Hindlimb muscle (tissue), 1 donor: ENCODE measurements at places on chromosomes 4 and X.

DNA sequence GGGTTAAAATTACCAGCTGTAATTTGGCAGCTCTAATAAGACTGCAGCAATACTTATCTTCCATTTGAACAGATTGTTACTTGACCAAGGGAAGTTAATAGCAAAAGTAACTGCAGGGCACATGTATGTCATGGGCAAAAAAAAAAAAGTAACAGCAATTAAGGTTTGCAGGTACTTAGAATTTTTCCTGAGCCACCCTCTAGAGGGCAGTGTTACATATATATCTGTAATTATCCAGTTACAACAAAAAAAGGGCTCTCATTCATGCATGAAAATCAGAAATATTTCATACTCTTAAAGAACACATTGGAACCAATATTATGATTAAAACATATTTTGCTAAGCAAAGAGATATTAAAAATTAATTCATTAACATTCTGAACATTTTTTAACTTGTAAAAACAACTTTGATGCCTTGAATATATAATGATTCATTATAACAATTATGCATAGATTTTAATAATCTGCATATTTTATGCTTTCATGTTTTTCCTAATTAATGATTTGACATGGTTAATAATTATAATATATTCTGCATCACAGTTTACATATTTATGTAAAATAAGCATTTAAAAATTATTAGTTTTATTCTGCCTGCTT lies 25.1 kb downstream of the XIAP start:
- no peak for DNase-seq

GRCh38 chrX:81201671-81202455 lies at the start of the genes HMGN5 and SH3BGRL:
TSS of gene HMGN5 (minus strand) at chrX:81201913. CDS start at chrX:81121549, 80,364 bp downstream.
TSS of gene SH3BGRL (plus strand) at chrX:81202102. CDS start at chrX:81202201, 99 bp downstream.
- peak; percentile 87 for DNase-seq

DNA sequence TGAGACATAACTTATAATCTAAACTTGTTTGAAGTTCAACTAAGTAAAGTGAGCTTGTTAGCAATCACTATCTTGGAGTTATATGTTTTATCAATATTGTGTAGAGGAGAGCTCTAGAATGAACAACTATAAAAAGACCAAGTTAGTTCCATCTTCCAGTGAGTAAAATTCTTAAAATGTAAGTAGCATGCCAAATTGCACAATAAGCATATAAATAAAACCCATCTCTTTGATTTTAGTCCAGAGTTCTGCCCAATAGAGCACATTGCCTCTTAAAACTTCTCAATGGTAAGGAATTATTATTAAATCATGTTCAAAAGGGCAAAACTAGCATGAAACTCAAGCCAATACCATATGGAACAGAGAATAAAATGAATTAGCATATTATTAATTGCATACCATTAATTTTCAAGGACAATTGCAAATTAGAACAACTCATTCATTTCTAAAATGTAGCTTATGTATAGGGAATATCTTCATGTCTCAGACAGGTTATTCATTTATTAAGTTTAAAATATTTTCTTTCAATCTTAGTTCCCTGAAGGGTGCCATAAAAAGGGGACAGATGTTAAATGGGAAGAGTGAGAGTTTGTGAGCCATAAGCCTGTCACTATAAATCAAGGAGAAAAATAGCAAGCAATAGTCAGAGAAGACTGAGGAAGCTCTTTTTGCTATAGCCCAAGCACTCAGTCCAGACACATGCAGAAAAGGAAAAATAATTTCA lies 507.6 kb downstream of the CENPC start:
- DNase-seq, result no peak

DNA sequence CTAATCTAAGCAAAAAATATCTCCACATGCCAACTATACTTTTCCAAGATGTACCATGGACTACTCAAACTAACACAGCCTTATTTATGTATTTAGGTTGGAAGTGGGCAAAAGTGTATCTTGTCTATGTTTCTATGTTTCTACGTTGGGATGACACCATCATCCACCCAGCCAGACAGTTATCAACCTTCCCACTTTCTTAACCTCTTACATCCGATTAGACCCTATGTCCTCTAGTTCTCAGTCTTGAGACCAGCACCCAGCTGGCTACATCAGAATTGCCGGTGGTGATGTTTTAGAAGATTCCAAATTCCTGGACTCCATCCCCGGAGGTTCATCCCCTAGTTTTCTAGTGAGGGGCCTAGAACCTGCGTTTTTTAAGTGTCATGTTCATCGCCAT lies 1.0 kb upstream of the AASDH start:
- DNase-seq, result peak; percentile 11

DNA sequence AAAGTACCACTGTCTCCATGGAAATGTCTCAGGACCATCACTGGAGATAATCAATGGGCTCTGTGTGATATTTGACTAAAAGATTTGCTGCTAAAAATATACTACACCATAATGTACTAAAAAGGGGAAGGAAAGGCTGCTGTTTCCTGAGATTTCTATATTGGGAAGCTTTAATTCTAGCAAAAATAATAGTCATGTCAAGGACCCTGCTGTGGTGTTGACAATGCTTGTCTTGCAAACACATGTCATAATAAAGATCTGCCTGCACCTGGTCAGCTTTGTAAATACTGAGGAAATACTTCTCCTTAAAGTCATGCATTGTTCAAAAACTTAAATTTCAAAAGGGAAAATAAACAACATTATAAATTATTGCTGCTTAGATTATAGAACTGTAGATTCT lies 417.9 kb downstream of the GPM6A start:
- peak; percentile 19 for DNase-seq

DNA sequence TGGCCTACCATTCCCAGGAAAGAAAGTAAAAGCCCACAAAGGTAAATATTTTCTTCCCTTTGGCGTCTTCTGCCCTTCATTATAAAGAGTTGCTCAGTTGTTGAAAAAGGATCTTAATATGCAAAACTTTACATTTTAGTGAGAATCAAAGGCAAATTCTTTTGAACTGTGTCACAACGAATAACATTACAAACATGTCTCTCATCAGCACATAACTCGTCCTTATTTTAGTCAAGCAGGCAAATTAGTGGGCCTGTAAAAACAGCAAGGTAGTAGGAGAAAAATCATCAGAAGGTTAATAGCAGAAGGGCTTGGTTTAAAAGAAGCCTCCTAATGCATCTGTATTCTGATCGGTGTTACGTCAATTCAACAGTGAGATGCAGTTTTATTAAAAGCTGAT lies 647.3 kb upstream of the DIPK2B start:
- no peak for DNase-seq

GRCh38 chrX:34521563-34521962 lies 135.5 kb downstream of the TMEM47 start:
- DNase-seq, result no peak

- no peak for DNase-seq
These were observed 48.3 kb downstream of the STBD1 start for GRCh38 chr4:76354517-76355473.

DNA sequence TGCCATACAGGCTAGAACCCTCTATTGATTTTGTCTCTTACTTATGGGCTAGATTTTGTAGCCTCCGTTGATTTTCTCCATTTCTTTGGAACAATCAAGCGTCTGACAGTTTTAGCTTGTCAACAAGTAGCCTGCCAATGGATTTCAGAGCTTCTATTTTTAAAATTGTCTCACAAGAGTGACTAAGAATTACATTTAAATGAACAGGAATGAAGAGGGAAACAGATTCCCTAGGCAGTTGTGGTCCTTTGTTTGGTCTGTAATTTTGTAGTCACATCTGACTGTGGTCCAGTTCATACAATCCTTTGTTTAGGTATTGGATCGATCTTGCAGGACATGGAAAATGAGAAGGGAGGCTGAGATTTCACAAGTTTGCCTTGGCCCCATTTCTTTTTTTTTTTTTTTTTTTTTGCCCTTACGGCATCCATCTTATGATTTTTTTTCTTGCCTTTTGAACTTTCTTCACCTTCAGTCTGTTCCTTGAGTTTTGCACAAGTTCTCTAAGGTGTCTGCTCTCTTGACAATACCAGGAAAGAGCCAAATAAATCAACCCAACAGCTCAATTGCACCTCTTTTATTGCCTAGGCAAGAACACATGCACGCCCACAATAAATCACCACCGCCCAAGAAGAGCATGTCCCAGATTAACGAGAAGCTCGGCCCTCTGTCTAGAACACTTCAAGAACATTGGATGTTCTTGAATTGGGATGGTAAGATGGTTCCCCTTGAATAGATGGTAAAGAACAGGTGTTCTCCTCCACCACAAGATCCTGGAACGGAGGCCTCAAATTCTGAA lies 86.5 kb upstream of the EGFL6 start:
- DNase-seq, result no peak

DNA sequence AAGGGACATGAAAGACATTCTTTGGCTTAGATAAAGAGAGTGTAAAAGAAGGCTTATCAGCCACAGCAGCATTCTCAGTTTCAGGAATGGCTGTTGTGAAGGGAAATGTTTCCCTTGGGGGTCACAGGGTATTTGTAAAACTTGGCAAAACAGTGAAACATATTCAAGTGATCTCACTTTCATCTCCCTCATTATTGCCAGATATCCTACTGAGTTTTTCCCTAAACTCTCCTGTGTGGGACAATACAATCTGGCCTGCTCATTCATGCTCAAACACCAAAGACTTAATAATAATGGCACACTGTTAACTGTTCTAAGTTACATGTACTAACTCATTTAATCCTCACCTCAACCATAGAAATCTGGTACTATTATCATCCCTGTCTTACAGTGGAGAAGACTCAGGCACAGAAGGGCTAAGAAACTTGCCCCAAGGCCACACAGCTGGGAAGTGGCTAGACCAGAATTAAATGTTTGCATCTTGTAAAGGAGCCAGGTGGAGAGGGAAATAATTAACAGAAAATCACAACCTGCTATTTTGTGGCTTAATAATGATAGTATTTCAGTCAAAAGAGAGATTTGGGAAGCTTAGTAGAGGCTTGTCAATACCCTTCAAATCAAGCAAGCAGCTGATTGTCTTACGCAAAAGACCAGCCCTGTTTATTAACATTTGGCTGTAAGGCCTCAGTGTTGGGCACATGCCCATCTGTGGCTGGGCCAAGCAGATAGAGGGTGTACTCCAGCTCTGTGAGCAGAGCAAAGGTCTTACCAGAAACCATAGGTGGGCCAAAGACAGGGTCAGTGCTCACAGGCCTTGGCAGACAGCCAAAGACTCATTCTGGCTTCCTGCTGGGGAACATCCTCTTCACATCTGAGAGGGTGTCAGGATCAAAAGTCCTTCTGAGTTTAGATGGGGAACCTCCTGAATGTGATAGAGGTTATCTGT lies 17.3 kb downstream of the SMPX start:
- DNase-seq, result no peak
